ENCODE measurements at places on chromosomes 2 and 18.
A peak's percentile ranks its signal among the peaks of the same experiment; 100 is the strongest.

- no peak for DNase-seq
Observed at GRCh38 chr18:12088731-12089375, 4.8 kb upstream of the ANKRD62 start.

- DNase-seq = peak; percentile 94
Observed at GRCh38 chr2:99811544-99811943, 321.7 kb upstream of the REV1 start.

- DNase-seq = peak; percentile 95
Observed at GRCh38 chr2:45962177-45962921, 310.9 kb downstream of the PRKCE start.

GRCh38 chr2:201246280-201246679, 14.1 kb upstream of the CASP8 start:
- DNase-seq = no peak
